Bone marrow (tissue), 2 donors: ENCODE measurements at places on chromosomes 5 and 9.

DNA sequence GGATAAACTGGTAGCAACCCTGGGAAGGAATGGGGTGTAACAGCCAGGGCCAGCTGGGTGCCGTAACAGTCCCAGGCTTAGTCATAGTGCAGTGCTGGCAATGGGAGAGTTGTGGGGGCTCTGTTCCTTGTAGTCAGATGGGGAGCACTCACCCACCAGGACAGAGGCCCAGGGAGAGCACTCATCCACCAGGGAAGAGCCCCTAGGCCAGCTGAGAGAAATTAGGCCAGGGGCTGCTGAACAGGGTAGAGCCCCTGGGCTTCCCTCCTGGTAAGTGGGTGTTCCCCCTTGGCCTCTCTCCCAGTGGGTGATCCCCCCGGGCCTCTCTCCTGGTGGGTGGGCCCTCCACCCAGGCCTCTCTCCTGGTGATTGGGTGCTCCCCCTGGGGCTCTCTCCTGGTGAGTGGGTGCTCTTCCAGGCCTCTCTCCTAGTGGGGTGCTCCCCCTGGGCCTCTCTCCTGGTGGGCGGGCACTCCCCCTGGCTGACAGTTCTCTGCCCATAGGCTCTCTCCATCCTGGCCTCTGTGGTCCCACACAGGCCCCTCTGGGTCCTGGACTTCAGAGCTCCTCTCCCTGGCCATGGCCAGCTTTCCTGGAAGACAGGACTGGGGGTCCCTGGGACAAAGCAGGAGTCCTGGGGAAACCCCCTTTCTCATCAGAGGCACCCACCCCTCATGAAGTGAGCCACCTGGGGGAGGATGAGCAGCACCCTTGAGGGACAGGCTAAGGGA, 13.4 kb downstream of the FGD3 start:
- no peak for DNase-seq

- DNase-seq = no peak
Measured at GRCh38 chr5:31317665-31318064, 124.2 kb downstream of the CDH6 start.

DNA sequence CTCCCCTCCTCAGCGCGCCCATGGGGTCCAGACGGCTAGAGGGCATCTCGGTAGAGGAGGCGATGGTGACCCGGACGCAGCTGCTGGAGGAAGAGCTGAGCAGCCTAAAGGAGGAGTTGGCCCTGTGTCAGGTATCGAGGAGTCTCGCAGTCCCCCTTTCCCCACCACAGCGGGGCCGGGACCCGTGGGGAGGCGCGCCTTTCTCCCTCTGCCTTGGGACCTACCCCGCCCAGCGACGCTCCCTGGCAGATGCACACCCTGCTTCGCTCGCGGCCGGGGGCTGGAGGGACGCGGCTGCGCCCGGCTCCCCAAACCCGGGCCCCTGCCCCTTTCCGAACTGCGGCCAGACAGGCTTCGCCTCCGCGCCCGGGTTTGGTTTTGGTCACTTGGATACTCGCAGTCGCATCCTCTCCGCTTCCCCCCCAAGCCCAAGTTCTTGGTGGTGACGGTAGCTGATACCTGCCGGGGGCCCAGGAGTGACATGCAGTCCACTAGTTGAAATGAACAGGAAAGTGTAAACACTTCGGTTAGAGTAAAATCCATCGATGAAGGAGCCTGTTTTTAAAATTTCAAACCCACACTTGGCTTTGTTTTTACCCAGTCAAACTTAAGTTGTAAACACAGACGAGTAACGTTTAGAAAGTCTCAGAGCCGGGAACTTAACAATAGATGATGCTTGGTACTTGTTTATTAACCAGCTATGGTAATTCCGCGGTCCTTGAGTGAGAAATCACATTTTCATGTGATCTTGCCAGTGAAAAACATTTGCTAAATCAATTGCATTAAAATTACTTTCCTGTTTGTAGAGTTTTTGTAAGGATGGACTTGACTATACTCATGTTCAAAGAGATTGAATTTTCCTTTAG, 688 bp downstream of the CNTLN start:
- DNase-seq = peak; percentile 35

DNA sequence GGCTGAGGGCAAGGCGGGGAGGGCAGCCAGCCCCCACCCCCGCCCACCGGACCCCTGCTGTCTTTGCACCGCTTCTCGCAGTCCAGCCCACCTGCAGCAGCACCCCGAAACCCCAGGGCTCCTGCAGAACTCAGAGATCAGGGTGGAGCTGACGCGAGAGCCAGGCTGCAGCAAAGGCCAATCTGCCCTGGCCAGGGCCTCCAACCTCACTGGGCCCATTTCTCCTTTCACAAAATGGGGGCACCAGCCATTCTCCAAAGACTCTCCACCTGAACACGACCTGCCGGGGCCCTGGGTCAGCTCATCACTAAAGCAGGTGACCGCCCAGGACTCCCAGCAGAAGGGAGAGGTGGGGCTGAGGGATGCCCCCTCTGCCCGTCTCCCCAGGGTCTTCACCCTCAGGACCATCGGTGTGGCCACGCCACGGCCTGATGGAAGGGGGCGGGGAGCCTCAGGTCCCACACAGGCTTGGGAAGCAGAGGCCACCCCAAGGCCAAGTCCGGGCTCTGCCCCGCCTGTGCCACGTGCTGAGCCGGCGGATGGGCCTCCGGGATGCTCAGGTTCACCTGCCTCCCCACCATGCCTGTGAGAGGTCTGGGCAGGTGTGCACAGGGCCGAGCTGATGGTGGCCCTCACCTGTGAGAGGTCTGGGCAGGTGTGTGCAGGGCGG, 13.1 kb downstream of the NACC2 start:
- DNase-seq = no peak

GRCh38 chr5:173429489-173430150, 101.4 kb upstream of the STC2 start:
- no peak for DNase-seq

GRCh38 chr5:146630472-146630871, 114.5 kb upstream of the GPR151 start:
- DNase-seq = no peak

DNA sequence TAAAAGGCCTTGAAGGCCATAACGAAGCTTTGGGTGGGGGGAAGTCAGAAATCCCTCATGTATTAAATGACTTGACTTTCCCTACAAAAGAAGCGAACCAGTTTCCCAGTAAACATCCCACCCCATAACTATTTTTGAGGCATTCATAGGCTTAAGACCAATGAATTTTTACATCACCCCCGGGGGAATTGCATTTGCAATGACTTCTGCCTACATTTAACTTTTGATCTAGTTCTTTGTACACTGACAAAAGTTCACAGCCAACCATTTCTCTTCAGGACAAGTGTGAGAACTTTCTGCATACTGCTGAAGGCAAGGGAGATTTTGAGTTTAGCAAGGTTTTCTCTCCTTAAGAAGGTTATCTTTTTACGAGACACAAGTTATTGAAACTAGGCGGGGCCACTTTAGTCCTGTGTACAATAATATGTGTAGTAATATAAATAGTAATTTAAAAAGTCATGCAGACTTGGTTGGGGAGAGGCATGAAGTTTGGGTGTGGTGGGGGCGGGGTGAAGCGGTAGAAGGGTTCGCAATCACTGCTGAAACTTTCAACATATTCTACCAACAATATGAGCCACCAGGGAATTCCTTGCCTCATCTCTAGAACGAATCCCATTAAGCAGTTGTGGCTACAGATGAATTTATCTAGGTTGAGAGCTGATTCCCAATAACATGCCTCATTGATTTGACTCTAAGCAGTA, 2.5 kb downstream of the TJP2 start:
- no peak for DNase-seq

- no peak for DNase-seq
Measured at GRCh38 chr5:107808671-107809137, 138.0 kb upstream of the EFNA5 start.

DNA sequence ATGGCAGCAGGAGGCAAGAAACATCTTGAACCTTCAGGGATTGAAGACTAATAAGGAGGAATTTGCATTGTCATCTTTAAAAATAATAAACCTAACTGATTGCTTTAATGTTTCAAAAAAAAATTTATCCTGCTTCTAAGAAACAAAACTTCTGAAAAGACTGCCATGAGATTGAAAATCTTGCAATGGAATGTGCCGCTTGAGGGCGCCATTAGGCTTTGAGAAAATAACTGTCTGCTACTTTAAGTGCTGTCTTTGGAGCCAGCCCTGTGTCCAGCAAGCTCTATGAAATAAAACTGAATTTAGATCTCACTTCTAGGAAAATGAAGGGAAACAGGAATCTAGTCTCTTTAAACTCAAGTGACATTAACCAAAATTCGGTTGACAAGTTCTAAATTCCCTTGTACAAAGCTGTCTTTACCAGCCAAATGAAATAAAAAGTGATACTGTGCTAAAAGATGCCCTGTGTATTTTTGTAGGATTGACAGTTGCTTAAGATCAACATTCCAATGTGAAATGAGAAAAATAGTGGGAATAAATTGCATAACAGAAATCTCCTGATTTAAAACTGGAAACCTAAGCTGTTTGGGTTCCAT, 79.4 kb downstream of the ESM1 start:
- DNase-seq = no peak

DNA sequence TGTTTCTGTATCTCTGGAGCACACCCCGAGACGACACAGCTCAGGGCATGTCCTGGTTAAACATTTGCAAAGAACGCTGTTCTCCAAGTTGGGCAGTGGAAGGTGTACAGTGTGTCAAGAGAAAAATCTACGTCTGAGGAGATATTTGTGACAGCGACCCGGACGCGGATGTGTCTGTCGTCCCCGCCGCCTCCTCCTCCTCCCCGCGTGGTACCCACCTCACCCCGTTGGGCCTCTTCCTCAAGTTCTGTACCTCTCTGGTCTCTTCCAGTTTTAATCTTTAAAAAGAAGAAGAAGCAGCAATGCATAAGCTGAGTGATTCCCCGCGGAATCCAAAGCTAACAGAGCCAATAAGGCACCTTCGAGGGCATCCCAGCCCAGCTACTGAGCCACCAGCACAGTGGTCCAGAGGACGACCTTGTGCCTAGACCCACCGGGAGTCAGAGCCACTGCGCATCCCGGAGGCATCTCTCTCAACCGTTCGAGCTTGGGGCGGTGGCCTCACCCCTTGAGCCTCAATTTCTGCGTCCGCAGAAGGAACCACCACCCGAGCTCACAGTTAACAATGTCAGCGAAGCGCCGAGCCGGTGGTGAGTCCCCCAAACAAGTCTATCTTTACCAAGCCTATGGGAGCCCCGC, 467 bp downstream of the C9orf78 start:
- DNase-seq = no peak

GRCh38 chr9:114114364-114114763, 15.3 kb upstream of the KIF12 start:
- no peak for DNase-seq

- DNase-seq = no peak
Measured at GRCh38 chr5:151961557-151961956, 36.9 kb upstream of the GLRA1 start.

DNA sequence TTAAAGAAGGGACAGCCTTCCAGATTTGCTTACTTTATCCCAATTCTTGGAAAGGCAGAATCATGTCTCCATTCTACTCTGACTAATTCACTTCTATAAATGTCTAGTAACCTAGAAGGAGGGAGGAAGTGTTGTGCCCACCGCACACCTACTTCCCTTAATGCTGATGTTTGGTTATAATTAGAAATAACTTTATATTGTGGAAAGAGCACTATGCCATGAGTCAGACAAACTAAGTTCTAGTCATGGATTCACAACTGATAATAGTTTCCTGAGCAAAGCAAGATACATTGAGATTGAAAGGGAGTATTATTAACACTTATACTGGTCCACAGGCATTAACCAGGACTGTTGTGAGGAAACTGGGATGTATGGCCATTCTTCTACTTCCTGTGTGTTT, 345.9 kb upstream of the RPS23 start:
- DNase-seq = no peak

DNA sequence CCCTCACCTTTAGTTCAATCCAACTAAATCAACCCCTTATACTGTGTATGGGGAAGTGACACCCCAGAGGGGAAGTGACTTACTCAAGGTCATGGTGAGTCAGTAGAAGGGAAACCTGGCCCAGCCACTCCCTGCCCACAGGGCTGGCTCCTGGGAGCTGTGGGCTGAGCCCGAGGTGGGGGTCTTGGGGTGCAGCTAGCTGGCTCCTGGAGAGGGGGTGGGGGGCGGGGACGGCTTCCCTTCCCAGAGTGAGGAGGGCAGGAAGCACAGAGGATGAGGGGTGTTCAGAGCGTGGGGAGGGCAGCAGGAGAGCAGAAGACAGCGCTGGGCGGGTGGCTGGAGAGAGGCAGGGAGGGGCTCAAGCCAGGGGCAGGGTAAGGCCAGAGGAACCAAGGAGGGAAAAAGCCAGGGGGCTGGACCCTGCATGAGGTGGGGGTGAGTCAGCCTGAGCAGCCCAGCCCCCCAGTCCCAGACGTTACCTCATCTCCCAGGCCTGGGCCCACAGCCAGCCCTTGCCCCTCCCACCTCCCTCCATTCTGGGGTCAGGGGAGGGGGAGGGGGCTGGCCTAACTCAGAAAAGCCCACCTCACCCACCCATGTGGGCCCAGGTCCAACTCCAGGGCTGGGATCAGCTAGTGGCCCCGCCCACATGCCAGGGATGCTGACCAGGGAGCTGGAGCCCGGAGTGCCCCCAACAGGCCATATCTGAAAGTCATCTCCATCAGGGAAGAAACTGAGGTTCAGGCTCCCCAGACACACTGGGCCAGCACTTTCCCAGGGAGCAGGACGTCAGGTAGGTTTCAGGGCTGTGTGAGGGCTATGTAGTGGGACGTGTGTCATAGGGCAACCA, 2.8 kb downstream of the PDLIM7 start:
- DNase-seq = peak; percentile 96

GRCh38 chr5:91221917-91222316, 161.2 kb downstream of the ARRDC3 start:
- DNase-seq = no peak

DNA sequence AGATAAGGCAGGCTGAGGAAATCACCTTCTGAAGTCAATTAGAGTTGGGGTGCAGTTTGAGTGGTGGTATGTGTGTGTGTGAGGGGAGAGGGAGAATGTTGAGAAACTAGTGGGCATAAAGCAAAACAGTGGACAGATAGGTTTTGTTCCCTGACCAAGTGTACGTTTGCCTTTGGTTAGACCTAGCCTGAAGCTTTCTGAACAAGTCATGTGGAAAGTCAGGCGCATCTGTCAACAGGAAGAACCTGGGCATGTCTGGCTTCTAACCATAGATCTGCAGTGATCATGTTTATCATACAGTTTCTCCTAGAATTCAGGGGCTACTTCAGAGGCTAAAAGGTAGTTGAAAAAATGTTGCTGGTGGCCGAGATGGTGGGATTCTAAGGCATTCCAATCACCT, 143.2 kb upstream of the PCA3 start:
- no peak for DNase-seq

GRCh38 chr5:142143878-142144277, 35.3 kb downstream of the NDFIP1 start:
- no peak for DNase-seq

GRCh38 chr5:149938791-149939358, 5.7 kb downstream of the PDE6A start:
- peak; percentile 23 for DNase-seq

GRCh38 chr9:83937861-83938455, 16.7 kb upstream of the KIF27 start:
- peak; percentile 15 for DNase-seq
